Fibroblast of villous mesenchyme (primary cell): ENCODE measurements at places on chromosomes 16 and 17. TPM values are rescaled to one million over a fixed set of nuclear protein-coding genes. Genes with fewer than 3 reads are reported as not detected.

The CETP gene
- not detected in 2 replicates for total RNA-seq

The CD300H gene
- not detected in 2 replicates for total RNA-seq

The MMP28 gene
- under 0.01 TPM in 2 replicates for total RNA-seq

The CCDC47 gene
- 62.8 and 76.4 TPM in 2 replicates for total RNA-seq

The TMEM114 gene
- total RNA-seq: not detected in 2 replicates

The KCNJ18 gene
- total RNA-seq: not detected in 2 replicates

The C1QTNF1 gene
- total RNA-seq: 28.3 and 63.5 TPM in 2 replicates

The RAD51C gene
- 16.1 and 25.9 TPM in 2 replicates for total RNA-seq

The TEDC2 gene
- total RNA-seq: 6.9 and 8.4 TPM in 2 replicates

GRCh38 chr17:19461116-19461515 is 50.1 kb downstream of the RNF112 start:
- DNase-seq: no peak

GRCh38 chr17:3727041-3727440 is 3.3 kb downstream of the HASPIN start:
- DNase-seq: no peak

DNA sequence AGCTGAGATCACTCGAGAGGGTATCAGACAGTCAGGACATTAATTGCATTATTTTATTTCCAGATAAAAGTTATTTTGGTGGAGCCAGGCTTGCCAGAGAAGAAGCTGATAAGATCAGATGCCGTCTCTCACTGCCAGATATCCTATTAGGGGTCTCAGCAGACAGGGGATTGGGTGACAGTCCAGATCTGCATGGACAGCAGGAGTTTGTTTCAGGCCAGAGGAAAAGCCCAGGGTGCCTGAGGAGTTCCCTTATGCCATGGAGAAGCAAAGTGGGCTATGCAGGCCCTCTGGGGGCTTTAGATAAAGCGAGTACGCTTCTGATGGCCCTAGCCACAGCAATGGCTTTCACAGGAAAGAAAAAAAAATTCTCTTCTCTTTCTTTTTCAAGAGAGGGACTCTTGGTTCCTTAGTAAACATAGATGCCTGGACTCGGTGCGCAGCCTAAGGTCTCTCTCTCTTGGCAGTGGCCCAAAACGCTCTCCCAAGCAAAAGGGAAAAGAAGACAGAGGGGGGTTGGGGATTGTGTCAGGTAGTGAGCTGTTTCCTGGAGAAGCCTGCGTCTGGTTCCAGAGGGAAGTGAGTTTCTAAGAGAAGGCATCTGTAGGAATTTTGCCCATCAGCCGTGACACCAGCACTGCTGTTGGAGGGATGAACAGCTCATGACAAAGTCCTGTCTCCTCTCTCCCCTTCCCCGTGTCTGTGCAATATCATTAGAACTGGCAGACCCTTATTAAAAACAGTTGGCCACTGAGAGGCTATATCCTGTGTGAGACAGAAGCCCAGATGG is 166.3 kb upstream of the FOXF1 start:
- peak; percentile 46 for DNase-seq

DNA sequence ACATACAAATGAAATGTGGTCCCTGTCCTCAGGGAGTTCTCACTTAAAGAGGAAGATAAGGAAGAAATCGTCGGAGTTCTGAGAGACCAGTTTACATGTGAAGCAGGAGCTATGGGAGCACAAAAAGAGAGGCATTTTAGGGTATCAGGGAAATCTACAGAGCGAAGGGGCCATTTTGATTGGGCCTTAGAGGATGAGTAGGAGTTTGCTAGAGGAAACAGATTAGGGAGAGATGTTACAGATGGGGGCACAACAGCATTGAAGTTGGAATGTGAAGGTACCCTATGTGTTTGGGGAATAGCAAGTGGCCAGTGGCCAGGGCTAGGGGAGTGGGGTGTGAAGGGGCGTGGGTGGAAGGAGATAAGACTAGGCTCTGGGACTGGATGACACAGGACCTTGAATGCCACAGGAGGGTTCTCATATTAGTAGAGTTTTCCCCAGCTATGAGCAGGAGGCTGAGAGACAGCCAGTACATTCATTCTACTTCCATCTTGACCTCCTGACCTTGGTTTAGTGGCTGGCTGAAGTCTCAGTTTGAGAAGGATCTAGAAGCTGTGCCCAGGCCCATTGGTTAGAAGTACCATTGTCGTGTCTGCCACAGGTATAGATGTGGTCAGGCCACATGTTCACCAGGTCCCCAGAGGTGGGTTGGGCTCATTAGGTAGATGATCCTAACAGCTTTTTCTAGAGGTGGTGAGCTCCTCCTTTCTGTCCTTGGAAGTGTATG is 34.8 kb downstream of the CPNE2 start:
- DNase-seq: no peak

GRCh38 chr16:85698459-85698891 is 9.7 kb upstream of the GINS2 start:
- DNase-seq: no peak

DNA sequence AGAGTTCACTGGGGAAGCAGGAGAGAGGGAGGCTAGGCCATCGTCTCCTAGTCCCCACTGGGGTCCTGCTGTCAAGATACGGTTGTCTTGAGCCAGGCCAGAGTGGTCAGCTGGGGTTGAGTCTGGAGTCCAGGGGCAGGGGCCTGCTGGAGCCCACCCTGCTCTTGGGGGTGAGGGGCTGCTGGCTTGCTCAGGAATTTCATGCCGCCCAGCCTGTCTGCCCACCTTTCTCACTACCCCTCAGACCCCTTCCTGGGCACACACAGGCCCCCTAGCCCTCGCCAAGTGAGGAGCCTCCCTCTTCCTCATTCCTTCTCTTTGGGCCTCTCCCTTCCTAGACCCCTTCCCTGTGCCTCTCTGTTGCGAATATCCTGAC is 1.3 kb downstream of the TRAF7 start:
- DNase-seq: no peak

GRCh38 chr17:41785091-41785858 is 1.2 kb downstream of the JUP start:
- DNase-seq: peak; percentile 65

DNA sequence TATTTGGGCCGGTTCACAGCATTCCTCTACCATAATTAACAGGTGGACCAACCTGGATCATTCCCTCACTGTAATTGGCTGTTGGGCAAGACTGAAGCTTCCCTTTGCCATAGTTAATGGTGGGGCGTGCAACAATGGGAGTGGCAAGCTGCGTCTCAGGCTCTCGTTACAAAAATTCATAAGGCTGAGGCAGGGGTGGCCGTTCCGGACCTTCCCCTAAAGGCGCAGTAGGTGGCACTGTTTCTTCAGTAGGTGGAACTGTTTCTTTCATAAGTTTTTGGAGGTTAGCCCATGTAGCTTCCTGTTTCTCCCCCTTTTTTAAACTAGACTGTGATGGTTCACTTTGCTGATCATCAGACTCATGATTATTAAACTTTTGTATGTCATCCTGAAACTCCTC is 17.0 kb upstream of the TMC5 start:
- DNase-seq: no peak

- DNase-seq: no peak
Measured at GRCh38 chr17:81459224-81459623, 53.4 kb downstream of the ACTG1 start.

DNA sequence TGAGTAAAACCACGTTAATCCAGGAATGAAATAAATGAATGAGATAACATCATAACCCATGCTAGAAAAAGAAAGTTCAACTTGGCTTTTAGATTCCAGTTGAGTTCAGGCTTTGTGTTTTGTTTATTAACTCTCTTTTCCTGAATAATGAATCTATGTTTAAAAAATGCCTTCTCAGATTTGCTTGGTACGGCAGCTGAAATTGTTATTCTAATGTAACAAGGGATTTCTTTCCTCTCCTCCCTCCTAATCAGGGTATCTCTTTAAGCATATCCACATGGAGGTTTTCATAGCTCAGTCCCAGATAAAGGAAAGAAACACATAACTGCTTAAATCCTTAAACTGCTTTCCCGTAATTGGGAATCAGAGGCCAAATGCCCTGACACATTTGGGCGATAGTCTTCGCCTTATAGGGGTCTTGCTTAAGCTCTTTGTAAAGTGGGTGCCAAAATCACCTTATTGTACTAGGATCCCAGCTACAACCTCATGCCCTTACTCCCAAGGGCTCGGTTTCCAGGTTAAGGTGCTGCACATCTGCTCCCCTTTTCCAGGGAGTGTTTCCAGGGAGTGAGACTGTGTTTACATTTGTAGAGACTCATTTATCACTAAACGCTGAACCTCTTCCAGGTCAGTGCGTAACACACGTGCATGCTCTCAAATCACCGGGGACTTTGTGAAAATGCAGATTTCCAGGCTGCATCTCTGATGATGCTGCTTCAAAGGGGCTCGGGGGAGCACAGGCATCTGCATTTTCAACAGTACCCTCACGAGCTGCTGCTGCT is 142.8 kb upstream of the FOXF1 start:
- DNase-seq: peak; percentile 69

DNA sequence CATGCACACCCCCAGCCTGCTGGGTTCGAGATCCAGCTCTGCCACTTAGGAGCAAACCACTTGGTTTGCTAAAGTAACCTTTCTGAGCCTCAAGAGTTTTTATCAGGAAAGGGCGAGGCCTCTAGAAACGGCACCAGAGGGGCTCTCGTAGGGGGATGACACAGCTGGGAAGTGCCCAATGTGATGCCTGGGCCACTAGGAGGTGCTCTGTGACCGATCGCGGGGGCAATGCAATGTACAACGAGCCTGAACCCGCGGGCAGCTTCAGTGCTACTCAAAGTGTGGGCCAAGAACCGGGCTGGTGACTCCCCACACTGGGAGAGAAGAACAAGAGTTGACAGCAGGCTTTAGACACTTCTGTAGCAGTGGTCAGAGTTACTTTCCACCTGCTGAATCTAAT is 9.4 kb downstream of the C16orf89 start:
- no peak for DNase-seq

- no peak for DNase-seq
Measured at GRCh38 chr16:87664792-87665191, 62.5 kb downstream of the JPH3 start.

GRCh38 chr17:20074489-20074888 is 65.3 kb downstream of the SPECC1 start:
- no peak for DNase-seq

GRCh38 chr17:31672161-31672819 is 186.8 kb downstream of the COPRS start:
- no peak for DNase-seq

DNA sequence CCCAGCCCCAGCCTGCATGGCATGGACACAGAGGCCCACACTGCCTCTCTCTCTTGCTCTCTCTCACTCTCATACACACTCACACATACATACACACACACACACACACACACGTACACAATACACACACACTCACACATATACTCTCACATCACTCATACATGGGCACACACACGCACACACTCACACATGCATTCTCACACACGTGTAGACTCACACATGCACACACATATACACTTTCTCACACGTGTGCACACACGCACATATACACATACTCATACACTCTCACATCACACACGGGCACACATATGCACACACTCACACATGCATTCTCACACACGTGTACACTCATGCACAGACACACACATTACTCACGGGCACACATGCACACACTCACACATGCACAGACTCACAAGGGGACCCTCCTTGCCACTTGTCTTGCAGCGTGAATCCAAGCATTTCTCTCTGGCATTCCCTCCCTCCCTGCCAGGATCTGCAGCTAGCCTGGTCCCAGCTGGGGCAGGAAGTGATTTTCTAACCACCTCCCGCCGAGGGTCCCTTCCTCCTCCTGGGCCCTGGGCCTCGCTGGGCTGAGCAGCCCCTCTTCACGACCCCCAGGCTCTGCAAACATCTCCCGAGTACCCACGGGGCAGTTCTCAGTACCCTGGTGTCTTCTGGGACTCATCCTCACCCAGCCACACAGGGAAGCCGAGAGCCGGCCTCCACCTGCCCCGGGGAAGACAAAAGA is 37.5 kb downstream of the IL21R start:
- DNase-seq: no peak

- DNase-seq: no peak
Measured at GRCh38 chr17:80983545-80983944, 8.1 kb upstream of the CHMP6 start.

- no peak for DNase-seq
Measured at GRCh38 chr16:2967211-2967631, 1.9 kb upstream of the PAQR4 start.

DNA sequence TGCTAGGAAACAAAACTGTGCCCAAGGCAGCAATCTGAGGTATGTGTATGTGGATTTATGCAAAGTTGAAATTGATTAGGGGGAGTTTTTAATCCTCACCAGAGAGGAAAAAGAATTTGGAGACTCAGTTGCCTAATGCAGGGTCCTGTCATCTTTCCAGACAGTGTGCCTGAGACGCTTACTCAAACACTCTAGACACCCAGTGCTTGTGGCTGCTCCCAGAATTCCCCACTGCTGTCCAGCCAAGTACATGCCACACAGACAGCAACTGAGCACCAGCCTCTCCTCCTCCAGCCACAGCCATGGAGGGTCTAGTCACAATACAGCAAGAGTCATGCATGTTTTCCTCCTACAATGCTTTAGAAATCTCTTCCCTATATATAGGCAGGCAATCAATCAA is 118.1 kb downstream of the HIC1 start:
- peak; percentile 76 for DNase-seq

DNA sequence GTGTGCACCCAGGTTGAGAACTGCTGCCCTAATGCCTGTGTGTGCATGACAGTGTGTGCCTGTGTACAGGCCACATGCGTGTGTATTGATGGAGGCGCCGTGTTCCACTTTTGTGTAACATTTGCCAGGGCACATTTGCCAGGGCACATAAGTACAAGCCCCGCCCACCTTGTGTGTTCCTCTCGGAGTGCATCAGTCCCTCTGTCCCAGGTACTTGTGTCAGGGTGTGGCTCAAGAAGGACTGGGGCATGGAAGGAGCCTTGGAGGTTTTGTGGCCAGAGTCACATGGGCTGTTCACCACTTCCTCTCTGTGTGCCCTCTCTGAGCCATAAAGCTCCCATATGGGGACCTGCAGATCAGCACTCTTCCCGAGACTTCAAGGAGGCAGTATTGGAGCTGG is 73.9 kb downstream of the MRM1 start:
- no peak for DNase-seq

DNA sequence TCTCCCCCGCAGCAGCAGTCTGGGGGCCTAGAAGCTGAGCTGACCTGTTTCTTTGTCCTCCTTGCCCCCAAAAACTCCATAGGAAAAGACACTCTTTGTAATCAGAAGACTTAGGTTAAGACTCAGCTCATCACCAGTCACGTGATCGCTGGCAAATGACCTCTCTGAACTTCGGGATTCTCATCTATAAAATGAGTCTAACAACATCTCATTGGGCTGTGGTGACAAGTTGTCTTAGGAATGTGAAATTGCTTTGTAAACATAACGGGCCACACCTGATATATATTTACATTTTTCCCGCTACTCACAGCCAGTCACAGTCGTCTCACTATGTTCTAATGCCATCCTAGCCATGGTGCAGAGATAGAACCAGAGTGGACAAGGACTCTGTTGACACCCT is 86.0 kb upstream of the LHX1 start:
- DNase-seq: peak; percentile 38

GRCh38 chr16:84660973-84661372 is 12.7 kb downstream of the KLHL36 start:
- no peak for DNase-seq

DNA sequence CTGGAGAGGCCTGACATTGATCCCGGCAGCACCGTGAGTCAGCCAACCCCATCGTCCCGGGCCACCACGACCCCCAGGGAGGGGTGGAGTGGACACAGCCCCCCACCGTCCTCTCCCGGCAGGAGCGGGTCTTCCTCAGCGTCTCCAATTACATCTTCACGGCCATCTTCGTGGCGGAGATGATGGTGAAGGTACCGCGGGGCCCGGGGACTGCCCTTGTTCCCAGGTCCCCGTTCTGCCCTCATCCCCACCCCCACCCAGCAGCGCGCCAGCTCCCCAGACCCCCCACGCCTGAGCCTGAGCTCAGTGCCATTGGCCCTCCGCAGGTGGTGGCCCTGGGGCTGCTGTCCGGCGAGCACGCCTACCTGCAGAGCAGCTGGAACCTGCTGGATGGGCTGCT is 14.6 kb downstream of the TPSG1 start:
- no peak for DNase-seq
